ENCODE measurements at places on chromosomes 1 and 21.
A peak's percentile ranks its signal among the peaks of the same experiment; 100 is the strongest.

GRCh38 chr1:113133038-113133437 lies 60.0 kb downstream of the LRIG2 start:
- DNase-seq = no peak

DNA sequence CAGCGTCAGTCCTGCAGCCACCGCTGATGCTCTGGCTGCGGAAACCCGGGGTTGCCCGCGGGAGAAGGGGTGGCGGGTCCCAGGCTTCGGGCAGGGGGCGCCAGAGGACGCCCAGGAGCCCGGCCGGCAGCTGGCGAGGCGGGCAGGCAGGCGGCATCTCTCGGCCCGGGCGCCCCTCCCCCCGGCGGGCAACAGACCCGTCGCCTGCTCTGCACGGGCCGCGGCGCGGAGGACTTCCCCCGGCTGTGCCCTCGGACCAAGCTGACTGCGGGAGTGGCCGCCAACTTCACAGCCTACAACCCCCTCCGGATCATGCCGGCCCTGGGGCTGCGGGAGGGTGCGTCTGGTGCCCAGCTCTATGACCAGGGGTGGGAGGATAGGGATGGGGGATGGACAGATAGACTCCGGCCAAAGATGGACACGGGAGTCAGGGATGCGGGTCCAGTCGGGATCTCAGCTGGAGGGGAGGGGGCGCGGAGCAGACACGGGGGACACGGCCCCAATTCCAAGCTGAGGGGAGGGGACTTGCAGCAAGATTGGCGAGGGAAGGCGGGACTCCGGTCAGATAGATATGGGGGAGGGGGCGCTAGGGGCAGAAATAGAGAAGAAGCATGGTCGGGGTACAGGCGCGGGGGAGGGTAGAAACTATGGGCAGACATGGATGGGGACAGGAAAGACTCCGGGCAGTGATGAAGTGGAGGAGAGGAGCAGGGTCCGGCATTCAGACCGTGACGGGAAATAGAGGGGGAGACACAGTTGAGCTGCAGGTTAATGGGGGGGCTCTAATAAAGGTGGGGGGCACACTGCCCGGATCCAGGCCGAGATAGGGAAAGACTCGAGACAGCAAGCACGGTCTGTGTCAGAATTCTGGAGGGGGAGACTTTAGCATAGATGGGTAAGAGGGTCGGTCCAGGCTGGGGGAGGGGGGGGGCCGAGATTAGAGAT lies 1.1 kb downstream of the ADGRB2 start:
- DNase-seq = peak; percentile 92

GRCh38 chr1:112517231-112517630 lies 8.5 kb downstream of the WNT2B start:
- no peak for DNase-seq

DNA sequence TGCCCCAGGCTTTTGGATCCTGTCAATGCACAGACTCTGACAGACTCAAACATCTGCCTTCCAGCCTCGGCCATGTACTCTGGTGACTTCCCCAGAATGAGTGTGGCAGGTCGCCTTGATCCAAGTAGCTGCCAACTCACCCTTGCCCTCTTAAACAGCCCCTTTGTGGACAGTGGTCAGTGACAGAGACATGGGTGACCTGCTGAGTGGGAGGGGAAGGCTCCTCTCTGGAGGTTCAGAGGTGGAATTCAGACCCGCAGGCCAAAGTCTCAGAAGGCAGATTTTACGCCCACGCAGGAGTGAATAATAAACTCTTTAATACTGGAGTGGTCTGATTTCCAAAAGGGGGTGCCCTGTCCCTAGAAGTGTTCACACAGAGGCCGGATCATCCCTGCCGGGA lies 63.5 kb downstream of the TLR5 start:
- DNase-seq = no peak

GRCh38 chr1:119204197-119204960 lies 63.9 kb upstream of the WARS2 start:
- DNase-seq = no peak

DNA sequence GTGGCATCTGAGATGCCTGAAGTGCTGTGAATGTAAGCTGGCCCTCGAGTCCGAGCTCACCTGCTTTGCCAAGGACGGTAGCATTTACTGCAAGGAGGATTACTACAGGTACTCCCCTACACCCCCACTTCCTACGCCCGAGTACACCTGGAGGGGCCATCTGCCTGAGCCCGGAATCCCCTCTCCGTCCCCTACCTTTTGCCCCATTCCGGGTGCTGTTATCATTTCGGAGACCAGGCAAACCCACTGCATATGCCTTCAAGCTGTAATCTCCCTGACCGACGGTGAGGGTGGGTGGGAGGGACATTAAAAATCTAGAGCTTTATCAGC lies 2.9 kb downstream of the LHX9 start:
- DNase-seq = no peak

- no peak for DNase-seq
Observed at GRCh38 chr1:82143108-82143833, 342.5 kb downstream of the ADGRL2 start.

DNA sequence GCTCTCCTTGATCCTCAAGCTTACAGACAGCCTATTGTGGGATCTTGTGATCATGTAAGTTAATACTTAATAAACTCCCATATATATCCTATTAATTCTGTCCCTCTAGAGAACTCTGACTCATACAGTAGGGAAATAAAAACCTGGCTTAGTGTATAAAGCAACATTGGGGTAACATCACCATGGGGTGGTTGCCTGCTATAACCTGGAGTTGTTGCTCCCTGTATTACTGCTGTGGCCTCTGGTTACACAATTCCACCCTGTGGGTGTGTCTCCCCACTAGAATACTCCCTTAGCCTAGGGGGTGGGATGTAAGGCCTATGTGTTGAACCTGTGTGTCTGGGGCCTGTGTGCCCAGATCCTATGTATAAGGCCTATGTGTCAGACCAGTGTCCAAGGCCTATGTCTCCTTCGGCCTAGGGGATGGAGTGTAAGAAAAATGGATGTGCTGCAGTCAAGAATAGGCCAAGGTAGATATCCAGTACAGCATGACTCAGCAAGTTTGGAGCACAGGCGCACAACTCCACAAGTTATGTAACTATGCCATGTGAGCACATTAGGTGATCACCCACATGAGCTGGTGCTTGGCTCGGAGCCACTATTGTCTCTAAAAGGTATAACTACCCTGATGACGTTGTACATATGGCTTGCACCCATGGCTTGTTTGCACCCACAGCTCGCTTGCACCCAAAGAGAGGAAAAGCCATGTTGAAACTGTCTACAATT lies 96.8 kb upstream of the C1orf21 start:
- no peak for DNase-seq

GRCh38 chr1:47918257-47918867 lies 78.8 kb downstream of the TRABD2B start:
- DNase-seq = peak; percentile 40

- peak; percentile 41 for DNase-seq
Observed at GRCh38 chr1:51969038-51969705, 21.3 kb downstream of the RAB3B start.
